ENCODE measurements at places on chromosomes 3 and 15. TPM values are rescaled to one million over a fixed set of nuclear protein-coding genes. Genes with fewer than 3 reads are reported as not detected.

DNA sequence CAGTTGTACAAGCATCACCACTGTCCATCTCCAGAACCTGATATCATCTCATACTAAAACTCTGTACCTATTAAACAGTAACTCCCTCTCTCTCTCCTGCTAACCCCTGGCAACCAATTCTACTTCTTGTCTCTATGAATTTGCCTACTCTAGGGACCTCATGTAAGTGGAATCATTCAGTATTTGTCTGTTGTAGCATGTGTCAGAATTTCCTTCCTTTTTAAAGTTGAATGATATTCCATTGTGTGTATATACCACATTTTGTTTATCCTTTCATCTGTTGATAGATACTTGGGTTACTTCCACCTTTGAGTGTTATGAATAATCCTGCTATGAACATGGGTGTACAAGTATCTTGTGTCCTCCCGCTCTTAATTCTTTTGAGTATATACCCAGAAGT, 16.6 kb downstream of the ZNF592 start:
- no peak for DNase-seq

GRCh38 chr15:69760890-69761568, 308.4 kb downstream of the RPLP1 start:
- DNase-seq, result peak; percentile 93

DNA sequence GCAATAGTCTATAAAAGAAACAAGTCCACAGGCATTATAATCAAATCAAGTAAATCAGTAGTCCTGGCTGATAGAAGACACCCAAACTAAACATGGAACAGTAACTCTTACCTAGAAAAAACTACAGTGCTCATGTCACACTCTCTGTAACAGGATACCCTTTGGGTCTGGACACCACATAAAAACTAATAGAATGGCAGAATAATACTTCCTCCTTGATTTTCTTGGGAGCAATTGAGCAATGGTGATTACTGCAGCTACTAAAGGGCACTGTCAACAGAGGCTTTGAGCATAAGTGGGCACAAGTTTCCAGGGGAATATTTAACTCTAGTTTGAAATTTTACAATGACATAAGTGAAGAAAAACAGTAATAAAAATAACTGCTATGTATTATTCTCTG, 59.5 kb downstream of the GLB1 start:
- no peak for DNase-seq

DIPK2A gene
- total RNA-seq, result 28.2 TPM

PPM1M gene
- total RNA-seq, result 83.7 TPM

DNA sequence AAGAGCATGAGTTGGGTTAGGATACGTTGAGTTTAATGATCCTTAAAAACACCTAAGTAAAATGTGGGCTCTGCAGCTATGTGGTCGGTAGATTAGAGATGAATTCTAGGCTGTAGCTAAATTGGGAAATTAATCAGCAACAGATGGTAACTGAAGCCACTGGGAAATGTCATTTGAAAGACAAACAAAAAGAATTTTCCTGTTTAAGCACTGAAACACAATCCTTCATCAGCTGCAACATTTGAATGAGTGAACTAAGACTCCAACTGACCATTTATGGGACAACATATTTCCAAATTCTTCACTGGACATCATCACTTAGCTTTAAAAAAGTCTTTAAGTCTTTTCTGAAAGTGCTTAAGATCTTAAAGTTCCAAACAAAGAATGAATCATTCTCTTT, 226.9 kb downstream of the ZNF385D start:
- DNase-seq, result no peak

GHSR gene
- 0.38 TPM for total RNA-seq

GRCh38 chr3:171001957-171002694, 24.4 kb downstream of the SLC2A2 start:
- DNase-seq, result peak; percentile 3

GPR149 gene
- not detected for total RNA-seq

MME gene
- total RNA-seq, result 6.1 TPM

DNA sequence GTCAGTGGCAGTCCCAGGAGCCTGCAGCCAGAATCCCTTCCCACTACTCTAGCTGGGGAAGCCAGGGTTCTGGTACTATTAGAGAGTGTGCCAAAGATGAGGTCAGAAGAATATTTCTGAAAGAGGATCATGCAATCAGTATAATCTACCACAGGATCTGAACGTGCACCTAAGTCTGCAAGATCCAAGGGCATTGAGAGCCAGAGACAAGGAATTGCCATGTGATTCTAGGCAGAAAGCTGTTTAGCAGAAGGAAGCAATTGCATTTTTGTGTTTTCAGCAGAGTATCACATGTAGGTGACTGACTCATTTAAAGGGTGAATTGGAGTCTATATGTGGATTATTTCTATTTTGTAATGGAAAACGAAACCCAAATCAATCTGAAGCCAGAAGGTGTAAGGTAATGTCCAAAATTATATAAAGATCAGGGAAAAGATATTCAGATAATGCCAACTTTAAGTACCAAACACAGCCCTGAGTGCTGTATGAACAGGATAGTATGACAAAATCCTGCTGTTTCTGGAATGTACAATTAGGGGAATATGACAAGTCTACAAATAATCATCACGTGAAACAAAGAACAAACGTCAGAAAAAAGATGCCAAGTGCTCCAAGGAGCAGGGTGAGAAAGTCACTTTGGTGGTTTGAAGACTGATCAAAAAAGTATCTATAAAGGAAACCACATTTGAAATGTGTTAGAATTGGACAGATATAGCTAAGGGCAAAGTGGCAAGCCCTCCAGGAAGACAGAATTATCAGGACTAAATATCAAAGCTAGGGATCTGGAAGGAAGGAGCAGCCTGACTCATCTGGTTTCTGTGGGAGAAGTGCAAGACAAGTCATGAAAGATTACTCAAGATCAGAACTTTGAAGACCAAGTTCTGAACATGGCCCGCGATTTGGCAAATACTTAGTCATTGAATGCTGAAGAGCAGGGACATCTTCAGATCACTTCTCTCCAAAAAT, 1036.6 kb downstream of the NTRK3 start:
- no peak for DNase-seq

DGKG gene
- 0.63 TPM for total RNA-seq

C3orf20 gene
- total RNA-seq, result not detected

DNA sequence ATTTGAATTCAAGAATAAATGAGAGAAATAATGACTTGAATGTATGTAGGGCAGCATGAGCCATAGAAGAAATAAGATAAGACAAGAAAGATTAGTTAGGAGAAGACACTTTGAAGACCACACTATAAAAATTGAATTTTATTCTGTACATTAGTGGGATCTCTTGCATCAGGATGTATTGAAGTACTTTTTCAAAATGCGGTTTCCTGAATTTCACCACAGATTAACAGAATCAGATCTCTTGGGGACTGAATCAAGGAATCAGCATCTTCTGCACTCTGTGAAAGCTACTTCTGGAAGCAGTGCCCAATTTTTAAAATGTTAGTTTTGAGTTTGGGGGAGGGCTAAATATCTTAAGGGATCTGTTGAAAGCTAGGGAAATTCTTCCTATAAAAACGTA, 763.9 kb upstream of the GOLIM4 start:
- DNase-seq, result no peak

DNA sequence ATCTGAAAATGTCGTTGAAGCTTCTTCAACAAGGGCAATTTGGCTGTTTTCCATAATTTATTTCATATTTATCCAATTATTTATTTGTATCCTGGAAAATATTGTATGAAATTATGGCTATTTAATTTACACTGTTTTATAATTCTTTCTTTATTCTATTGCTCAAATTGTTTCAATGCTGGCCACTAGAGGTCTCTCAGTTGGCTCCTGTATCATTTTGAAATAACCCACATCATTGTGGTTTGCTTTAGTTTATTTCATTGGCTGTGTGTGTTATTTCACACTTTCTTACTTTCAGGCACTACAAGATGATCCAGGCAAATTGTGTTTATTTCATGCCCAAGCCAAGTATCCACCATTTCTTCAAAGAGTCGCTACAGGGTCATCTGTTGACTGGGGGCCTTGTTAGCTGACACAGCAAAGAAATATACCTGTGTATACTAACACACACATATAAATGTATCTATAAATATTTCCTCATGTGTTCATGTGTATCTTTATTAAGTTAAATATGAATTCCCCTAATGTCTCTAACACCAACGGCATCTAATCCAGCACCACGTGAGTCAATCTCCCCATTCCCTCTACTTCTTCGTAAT, 86.2 kb downstream of the NPAP1 start:
- DNase-seq, result no peak

- DNase-seq, result no peak
Observed at GRCh38 chr3:149917124-149917667, 53.5 kb downstream of the PFN2 start.

TRH gene
- not detected for total RNA-seq

DNA sequence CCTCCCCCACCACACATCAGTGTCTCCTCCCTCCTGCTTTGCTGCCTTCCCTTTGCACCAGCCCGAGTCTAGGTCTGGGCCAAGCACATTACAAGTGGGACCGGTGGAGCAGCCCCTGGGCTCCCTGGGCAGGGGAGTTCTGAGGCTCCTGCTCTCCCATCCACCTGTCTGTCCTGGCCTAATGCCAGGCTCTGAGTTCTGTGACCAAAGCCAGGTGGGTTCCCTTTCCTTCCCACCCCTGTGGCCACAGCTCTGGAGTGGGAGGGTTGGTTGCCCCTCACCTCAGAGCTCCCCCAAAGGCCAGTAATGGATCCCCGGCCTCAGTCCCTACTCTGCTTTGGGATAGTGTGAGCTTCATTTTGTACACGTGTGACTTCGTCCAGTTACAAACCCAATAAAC, 2.3 kb upstream of the ABCF3 start:
- no peak for DNase-seq

GRCh38 chr3:112333381-112334317, 693 bp downstream of the CD200 start:
- no peak for DNase-seq

DNA sequence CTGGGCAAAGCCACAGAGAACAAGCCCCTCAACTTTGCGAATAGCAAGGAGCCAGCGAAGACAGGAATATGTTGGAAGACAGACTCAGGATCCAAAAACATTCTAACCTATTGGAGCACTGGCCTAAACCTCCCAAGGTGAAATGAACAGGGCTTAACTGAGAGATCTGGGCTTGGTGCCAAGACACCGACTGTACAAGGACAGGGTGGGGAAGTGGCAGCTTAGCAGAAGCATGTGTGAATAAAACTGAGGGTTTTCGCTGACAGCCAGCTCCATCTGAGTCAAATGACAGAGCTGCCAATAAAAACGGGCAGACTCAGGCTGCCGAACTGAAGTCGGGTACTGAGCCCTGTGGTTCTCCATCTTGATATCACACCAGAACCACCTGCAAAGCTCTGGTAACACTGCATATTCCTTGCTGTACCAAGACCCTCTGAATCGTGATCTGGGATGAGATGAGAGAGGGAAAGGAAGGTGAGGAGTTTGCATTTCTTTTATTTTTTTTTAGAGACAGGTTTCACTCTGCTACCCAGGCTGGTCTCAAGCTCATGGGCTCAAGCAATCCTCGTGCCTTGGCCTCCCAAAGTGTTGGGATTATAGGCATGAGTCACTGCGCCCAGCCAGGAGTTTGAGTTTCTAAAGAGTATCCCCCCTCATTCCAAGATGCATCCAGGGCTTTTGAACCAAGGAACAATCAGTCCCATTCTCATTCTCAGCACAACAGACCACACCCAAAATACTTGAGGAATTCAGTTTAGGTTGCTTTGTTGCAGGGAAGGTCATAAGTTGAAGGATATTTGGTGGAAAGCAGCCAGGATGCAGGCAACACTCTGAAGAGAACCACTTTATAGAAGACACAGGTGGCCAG, 6.0 kb upstream of the PLCB2 start:
- DNase-seq, result peak; percentile 85

GRCh38 chr15:39944726-39945125, 10.8 kb downstream of the EIF2AK4 start:
- no peak for DNase-seq

DNA sequence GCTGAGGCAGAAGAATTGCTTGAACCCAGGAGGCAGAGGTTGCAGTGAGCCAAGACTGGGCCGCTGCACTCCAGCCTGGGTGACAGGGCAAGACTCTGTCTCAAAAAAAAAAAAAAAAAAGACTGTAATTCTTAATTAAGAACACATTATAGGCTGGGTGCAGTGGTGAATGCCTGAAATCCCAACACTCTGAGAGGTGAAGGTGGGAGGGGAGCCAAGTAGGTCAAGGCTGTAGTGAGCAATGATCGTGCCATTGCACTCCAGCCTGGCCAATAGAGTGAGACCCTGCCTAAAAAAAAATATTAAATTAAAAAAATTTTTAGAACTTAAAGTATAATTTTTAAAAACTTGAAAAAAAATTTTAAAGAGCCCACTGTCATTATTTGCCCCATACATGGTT, 13.4 kb upstream of the ARPIN start:
- no peak for DNase-seq

CCR8 gene
- total RNA-seq, result 0.35 TPM

RABL3 gene
- total RNA-seq, result 16.7 TPM

GRCh38 chr3:135560847-135561246, 404.7 kb upstream of the PPP2R3A start:
- DNase-seq, result no peak

GRCh38 chr15:95119041-95119610, 887.8 kb downstream of the MCTP2 start:
- no peak for DNase-seq
